Stimulated activated CD4-positive, alpha-beta T cell treated with anti-CD3 and anti-CD28 coated beads, Interleukin-15, amount 100 ng/mL, for 48 hours (primary cell): ENCODE measurements at places on chromosomes 2 and 18.

DNA sequence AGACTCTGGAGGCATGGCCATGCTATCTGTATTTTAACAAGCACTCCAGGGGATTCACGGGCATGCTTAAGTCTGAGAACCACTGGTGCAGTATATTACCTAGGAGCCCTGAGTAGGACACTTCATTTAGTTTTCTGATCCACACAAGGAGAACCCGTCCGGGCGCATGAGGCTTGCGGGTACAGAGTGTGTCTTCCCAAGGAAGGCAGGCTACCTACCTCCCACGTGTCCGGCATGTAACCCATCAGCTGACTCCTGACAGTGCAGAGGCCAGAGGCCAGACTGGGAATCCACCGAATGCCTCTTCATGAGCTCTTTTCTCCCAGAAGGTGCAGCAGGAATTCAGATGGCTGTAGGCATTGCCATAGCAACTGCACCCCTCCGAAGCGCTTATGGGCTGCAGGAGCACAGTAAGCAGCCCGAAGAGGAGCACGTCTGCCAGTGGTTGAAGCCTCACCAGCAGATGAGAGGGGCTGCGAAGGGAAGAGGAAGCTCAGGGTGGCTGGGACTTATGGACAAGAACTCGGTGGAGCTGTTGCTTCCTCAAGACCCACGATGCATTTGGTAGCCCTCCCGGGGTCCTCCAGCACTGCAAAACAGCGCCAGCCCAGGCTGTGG is 33.8 kb upstream of the DNMT3A start:
- no peak for DNase-seq

DNA sequence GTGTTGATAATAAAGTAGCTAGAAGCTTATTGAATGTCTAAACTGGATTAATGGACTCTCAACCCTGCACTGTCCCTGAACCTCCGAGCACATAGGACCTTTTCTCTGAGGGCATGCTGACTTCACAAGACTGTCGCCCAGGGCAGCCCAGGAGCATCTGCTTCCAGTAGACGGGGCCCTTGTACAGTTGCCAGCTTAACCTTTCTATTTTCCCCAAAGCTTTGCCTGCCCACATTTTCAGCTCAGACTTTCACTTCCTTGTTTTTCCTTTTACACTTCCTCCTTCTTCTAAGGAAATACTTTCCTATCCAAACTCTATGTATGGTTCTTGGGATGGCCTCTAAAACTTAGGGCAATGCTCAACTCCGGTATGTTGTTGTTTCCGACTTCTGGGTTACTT is 1.3 kb downstream of the VWA3B start:
- DNase-seq = no peak

- no peak for DNase-seq
Measured at GRCh38 chr18:26293982-26294381, 67.7 kb downstream of the TAF4B start.

- DNase-seq = no peak
Measured at GRCh38 chr2:1300284-1300683, 113.0 kb upstream of the TPO start.

GRCh38 chr2:219778189-219778588 is 150.8 kb downstream of the SLC4A3 start:
- DNase-seq = no peak

DNA sequence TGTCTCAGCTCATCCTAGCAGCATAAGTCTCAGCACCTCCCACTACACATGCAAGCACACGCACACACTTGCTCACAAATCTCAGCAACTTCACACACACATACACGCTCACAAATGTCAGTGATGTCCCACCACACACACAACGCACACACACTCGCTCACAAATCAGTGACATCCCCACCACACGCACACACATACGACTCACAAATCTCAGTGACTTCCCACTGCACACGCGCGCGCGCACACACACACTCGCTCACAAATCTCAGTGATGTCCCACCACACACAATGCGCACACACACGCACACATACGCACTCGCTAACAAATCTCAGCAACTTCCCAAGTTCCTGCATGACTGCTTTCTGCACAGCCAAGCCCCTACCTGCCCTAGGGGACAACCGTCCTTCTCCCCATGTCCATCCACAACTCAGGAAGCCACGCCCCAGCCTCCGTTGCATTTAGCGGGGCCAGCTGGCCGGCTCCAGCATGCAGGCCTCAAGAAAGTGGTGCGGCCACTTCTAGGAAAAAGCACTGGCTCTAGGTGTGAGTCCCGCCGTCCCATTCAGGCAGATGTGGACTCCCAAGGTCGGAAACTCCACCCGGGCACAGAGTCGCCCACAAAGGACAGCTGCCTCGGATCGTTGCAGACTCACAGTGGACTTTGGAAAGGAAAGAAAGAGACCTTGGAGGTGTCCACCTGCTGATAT is 180.1 kb upstream of the SALL3 start:
- no peak for DNase-seq

GRCh38 chr2:55992455-55992854 is 68.9 kb upstream of the EFEMP1 start:
- DNase-seq = no peak
